ENCODE measurements at places on chromosomes 3 and 15.
A peak's percentile ranks its signal among the peaks of the same experiment; 100 is the strongest.

GRCh38 chr3:55486857-55487380 is at the start of gene WNT5A:
WNT5A (minus strand) TSS chr3:55487306; CDS start chr3:55486985, 321 bp downstream.
- no peak for DNase-seq

GRCh38 chr15:99442252-99442897 is 123.4 kb upstream of the MEF2A start:
- no peak for DNase-seq

GRCh38 chr3:41684797-41685735 is 276.8 kb downstream of the ULK4 start:
- DNase-seq = no peak

DNA sequence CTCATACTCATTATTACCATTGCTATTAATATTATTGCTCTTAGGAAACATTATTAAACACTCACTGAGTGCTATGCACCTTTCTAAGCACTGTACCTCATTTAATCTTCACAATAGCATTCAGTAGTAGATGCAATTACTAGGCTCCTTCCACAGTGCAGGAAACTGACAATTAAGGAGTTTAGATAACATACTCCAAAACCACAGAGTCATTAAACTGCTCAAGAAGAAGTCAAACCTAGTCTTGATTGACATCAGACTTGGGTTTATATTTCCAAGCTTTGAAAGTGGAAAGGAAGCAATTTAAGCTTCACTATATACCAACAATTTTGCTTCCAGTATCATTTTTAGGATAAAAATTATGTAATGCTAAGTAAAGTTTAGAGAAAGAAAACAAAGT is 490.1 kb upstream of the ARRDC4 start:
- DNase-seq = no peak

GRCh38 chr3:168071591-168072322 is 24.0 kb downstream of the GOLIM4 start:
- no peak for DNase-seq

GRCh38 chr3:15542614-15543013 is 21.1 kb upstream of the COLQ start:
- DNase-seq = no peak

DNA sequence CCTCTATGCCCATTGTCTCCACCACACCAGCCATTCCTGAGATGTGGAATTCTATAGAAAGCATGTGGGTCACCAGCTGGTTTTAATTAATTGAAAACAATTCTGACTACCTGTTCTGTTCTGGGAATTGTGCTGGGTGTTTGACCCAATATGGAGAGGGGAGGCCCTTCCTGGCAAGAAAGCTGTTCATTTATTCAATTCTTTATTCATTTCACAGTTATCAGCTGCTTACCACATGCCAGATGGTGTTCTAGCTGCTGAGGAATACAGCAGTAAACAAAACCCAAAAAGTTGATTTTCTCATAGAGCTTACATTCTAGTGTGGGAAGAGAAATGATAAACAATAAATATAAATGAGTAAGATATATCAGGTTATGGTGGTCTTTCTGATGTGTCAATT is 296.1 kb upstream of the RASGRP1 start:
- no peak for DNase-seq

DNA sequence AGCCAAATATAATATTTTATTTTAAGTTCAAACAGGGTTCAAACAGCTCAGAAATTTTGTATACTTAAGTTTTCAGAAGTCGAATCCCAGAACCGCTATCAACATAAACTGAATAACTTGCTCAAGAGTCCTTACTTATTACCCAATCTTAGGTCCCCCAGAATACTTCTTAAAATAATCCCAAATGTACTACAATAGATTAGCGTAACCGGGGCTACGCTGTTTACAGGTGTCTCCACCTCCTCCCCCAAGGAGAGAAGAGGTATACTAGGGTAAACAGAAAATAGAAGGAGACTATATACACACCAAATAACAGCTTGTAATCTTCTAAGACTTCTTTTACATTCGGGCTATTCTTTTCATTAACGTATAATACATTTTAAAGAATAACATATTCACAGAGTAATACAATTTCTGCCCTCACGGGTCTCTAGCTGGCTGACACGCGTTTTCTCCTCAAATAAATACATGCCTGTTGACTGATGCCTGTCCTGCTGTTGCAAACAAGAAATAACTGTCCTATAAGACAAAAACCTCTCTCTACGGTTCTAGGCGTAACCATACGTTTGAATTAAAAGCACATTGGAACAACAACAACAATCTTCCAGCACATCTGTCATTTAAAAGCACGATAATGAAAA is 1.3 kb downstream of the DENND4A start:
- no peak for DNase-seq

GRCh38 chr3:42556089-42556632 is 25.6 kb downstream of the SEC22C start:
- peak; percentile 25 for DNase-seq

DNA sequence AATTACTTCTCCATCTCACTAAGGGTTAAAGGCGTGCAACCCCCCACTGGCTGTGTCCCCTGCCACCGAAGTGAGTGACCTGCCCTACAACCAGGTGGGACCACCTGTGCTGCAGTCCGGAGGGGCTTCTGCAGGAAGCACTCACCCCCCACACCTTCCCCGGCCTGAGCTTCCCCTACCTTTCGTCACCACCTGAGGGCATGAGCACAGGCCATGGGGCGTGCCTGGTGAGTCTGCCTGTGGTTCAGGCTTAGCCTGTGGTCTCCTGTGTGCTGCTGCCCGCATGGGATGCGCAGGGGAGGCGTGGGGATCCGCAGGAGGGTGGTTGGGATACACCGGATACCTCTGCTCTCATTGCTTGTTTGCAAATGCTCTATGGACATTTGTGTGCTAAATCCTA is 46.0 kb downstream of the KLHL25 start:
- DNase-seq = no peak

GRCh38 chr3:37074178-37074577 is 80.9 kb downstream of the MLH1 start:
- DNase-seq = no peak

GRCh38 chr3:11186771-11187191 is 32.5 kb downstream of the HRH1 start:
- no peak for DNase-seq

- no peak for DNase-seq
Measured at GRCh38 chr3:193972832-193973231, 163.1 kb upstream of the HES1 start.

GRCh38 chr3:185656321-185656840 is 70.3 kb downstream of the SENP2 start:
- no peak for DNase-seq

- DNase-seq = no peak
Measured at GRCh38 chr15:101724675-101725005, 367 bp upstream of the TARS3 start.

DNA sequence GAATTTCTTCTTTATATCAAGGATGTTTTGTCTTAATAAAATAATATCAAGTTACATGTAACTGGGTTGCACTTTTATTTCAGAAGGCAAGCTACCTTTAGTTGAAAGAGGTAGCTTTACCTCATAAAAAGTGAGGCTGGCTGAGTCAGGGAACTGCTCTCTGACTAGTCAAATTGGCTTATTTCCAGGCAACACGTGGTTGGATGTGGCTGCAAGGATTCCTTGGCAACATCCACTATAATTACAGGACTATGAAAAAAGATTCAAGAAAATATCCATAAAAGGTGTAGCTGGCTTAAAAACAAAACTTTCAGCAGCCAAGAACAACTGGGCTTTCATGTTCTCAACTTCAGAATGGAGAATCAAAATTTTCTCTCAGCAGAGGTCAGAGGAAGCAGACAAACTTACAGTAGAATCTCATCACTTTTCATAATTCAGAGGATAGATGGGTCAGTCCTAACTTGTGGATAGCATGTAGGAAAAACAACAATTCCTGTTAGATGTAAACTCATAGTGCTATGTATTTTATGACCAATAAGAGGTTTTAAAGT is 779.1 kb downstream of the MECOM start:
- no peak for DNase-seq

DNA sequence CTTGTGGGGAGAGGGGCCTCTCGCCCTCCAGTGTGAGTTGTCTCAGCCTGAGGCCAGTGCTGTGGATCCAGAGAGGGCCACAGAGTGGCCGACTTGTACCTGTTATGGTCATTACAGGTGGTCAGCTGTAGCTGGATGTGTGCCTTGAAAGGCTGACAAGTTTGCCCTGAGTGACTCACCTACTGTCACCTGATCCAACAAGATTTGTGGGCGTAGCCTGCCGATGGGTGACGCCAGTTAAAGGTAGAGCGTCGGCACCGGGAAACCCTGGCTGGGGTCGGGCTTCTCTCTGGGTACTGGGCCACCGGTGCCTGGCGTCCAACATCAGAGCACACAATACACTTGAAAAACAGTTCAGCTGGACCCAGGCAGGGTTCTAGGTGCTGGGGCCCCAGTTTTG is 2.8 kb upstream of the ISG20 start:
- peak; percentile 61 for DNase-seq

Measured in stimulated activated CD4-positive, alpha-beta T cell treated with anti-CD3 and anti-CD28 coated beads, Interleukin-15, amount 100 ng/mL, for 24 hours (primary cell).